Fibroblast of the aortic adventitia (primary cell): ENCODE measurements at places on chromosomes 11 and 22.

- DNase-seq = no peak
Measured at GRCh38 chr22:22811016-22812009, 76.3 kb upstream of the IGLL5 start.

- no peak for DNase-seq
Measured at GRCh38 chr22:49331223-49331815, 496.4 kb downstream of the BRD1 start.

GRCh38 chr11:128802358-128802981 lies 64.6 kb downstream of the KCNJ1 start:
- DNase-seq = peak; percentile 42

DNA sequence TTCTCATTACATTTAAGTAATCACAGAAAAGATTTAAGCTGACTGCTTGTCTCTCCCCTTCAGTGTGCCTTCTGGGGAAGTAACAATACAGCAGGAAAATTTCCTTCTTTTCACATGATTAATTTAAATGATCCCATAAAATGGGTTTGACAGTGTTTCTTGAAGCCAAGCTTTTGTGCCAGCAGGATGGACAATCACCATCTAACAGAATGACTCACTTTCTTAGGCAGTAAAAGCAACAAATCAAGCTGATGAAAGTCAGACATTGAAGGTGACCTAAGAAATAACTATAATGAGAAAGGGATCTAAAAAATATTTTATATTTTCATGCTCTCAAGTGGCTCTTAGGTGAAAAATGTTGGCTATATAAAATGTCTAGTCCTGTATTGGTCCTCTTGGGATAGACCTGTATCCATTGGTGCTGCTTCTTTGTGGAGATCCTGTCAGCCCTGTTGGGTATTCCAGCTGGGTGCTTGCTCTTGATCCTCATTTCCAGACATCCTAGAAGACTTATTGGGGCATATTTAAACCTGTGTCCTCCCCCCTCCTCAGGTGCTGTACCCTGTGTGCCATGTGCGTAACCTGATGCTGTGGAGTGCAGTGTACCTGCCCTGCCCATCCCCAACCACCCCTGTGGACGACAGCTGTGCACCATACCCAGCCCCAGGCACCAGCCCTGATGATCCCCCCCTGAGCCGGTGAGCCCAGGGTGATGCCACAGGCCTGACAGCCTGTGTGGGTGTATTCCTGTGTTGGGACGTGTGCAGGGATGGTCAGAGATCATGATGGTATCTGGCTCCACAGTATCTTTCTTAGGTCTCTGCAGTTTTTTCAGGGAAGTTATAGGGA lies 62.7 kb upstream of the HORMAD2 start:
- peak; percentile 55 for DNase-seq

DNA sequence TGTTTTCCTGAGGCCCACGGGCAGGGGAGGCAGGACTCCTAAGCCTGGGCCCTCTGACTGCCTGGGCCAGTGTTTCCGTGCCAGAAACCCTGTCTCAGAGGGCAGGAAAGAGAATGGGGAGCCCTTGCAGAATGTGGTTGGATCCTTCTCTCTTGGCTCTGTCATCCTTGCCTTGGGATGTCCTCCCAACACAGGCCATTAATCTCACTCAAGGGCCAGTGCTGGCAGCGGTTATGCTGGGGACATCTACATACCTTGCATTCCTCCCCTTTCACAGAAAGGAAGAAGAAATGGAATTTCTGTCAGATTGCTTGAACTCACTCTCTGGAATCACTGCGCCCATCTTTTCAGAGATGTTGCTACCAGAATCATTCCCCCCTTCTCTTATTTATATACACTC lies 296.9 kb downstream of the KIRREL3 start:
- no peak for DNase-seq

- DNase-seq = no peak
Measured at GRCh38 chr11:15864026-15864805, 492.1 kb downstream of the SOX6 start.

- peak; percentile 20 for DNase-seq
Measured at GRCh38 chr11:112364962-112365481, 104.4 kb upstream of the PLET1 start.

GRCh38 chr11:72646024-72646423 lies 28.2 kb downstream of the PDE2A start:
- no peak for DNase-seq

DNA sequence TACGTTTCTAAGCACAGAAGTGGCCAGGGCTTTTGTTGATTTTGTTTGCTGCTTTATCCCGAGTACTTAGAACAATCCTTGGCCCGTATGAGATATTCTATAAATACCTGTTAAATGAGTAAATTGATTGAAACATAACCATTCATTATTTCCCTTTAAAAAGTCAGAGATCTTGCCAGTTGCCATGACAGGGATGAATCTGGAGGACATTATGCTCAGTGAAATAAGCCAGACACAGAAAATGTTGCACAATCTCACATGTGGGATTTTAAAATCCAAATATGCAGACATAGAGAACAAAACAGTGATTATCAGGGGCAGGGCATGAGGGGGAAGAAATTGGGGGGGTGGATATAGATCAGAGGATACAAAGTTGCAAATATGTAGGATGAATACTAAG lies 1240.1 kb downstream of the LRRC4C start:
- no peak for DNase-seq

DNA sequence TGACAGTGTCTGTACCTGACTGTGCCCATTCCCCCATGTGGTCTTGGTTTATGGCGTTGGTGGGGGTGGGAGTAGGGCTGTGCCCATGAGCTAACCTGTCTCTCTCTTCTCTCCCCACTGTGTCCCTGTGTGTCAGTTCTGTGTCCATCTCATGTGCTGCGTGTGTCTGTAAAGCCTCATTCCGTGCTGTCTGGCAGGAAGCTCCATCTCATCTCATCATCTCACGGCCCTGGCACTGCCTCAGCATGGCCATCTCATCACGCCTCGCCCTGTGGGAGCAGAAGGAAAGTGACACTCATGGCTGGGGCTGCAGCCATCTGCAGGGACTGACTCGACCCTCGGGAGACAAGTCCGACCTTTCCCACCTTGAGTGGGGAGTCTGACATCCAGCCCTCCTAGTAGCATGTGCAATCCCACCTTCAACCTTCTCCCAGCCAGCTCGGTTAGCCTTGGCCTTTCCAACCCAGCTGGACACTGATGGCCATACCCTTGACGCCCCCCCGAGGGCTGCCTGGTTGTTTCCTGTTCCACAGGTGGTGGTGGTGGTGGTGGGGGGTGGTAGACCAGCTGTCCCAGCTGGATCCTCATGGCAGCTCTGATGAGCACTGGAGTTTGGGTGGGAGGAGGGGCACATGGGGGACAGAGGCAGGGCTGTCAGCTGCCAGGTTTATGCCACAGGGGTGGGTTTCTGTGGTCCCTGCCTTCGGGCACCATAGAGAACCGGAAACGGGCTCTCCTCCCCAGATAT lies 19.0 kb downstream of the MYO18B start:
- DNase-seq = no peak

DNA sequence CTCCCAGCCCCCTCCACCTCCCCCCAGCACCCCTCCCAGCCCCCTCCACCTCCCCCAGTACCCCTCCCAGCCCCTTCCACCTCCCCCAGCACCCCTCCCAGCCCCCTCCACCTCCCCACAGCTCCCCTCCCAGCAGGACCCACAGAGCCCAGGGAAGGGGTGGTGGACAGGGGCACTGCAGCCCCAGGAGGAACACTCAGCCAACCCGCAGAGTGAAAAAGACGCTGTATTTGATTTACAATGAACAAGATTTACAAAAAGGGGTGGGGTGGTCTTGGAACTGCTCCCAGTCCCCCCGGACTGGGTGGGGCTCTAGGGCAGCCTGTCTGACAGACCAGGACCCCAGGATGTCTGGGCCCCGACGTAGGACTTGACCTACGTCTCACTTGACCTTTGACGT lies 4.6 kb upstream of the MAPK11 start:
- DNase-seq = no peak

DNA sequence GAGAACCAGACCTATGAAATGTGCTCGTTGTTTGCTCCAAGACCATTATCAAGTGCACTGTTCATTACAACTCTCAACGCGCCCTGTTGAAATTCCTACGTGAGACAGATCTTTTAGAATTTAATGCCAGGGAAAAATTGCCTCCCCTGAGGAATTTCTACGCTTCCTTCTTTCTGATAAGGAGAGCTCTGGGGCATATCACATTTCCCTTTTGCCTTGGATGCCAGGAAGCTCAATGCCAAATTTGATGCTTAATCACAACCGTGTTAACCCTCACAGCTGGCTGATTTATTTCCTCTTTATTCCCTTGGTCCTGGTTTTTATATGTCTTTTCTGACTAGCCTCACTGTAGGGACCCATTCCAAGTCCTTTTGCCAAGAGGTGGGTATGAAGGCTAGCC lies 109.4 kb downstream of the MICAL2 start:
- peak; percentile 98 for DNase-seq

GRCh38 chr11:10725114-10725906 lies 25.7 kb upstream of the CTR9 start:
- peak; percentile 73 for DNase-seq

DNA sequence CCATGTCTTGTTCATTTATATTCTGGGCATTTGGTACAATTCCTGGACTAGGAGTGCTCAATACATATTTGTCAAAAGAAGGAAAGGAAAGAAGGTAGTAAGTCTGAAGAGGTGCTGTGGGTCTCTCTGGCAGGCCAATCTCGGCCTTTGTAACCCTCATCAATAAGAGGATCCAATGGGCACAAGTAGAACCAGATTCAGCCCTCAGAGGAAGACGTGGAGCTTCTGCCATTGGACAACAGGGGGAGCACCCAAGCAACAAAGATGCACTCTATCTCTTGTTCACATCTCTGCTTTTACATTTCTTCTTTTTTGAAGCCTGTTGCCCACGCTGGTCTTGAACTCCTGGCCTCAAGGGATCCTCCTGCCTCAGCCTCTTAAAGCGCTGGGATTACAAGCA lies 2.2 kb upstream of the VPS11 start:
- peak; percentile 36 for DNase-seq

- no peak for DNase-seq
Measured at GRCh38 chr22:48416396-48417224, 1411.1 kb downstream of the BRD1 start.

- DNase-seq = no peak
Measured at GRCh38 chr11:77202941-77203900, 75.2 kb downstream of the MYO7A start.

DNA sequence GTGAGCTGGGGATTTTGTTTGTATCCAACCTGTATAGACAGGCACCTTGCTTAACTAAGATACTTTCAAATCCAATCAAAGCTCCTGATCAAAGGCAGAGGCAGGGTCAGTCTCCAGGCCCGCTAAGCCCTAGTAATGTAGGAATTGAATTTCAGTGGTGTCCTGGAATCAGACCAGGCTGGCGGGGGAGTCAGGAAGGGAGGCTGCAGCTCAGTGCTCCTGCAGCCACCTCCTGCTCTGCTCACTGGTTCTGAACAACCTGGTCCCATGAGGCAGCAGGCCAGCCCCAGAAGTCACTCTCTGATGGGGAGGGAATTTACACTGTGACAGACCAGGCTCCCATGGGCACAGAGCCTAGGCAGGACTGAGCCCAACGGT lies 38.5 kb upstream of the GALNT18 start:
- DNase-seq = no peak

DNA sequence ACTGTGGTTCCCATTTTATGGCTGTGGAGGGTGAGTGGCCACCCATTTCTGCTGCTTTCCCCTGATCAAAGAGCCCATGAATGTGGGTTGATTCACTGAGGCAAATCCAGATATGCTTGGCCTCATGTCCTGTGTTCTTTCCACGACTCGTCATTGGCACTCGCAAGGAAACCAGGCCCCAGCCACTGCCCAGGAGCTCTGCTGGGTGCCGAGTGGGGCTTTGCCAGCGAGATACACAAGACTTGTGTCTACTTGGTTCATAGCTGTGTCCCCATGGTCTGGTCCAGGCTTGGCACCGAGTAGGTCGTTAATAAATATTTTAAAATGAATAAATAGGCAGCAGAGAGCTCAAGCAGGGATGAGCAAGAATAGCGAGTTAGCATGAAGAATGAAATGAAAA lies 1291.5 kb downstream of the TBC1D22A start:
- no peak for DNase-seq

DNA sequence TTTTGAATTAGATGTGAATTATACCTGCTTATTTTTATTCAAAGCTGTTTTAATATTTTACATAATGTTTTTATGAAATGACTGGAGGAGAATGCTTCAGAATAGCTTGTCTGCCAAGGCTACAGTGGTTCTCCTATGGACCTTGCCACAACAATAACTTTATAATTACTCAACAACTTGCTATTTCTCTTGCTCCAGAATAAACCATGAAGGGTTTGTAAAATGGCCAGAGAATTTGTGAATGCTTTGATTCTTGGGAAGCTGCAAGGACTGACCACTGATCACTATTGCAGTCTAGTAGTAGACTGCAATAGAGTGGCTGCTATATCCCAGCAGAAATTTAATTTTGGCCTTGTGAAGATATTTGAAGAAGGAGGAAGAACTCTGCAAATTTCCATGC lies 199.7 kb downstream of the FAT3 start:
- no peak for DNase-seq

- no peak for DNase-seq
Measured at GRCh38 chr22:49505337-49506009, 322.2 kb downstream of the BRD1 start.

- peak; percentile 70 for DNase-seq
Measured at GRCh38 chr11:111148953-111149352, 96.6 kb upstream of the POU2AF2 start.

GRCh38 chr11:82767123-82767522 lies 33.5 kb upstream of the FAM181B start:
- no peak for DNase-seq

GRCh38 chr22:39359659-39360195 lies 9.9 kb downstream of the SYNGR1 start:
- no peak for DNase-seq

- DNase-seq = no peak
Measured at GRCh38 chr22:39232246-39232645, 12.5 kb downstream of the PDGFB start.

- peak; percentile 16 for DNase-seq
Measured at GRCh38 chr11:69284081-69284511, 9.9 kb upstream of the MYEOV start.

DNA sequence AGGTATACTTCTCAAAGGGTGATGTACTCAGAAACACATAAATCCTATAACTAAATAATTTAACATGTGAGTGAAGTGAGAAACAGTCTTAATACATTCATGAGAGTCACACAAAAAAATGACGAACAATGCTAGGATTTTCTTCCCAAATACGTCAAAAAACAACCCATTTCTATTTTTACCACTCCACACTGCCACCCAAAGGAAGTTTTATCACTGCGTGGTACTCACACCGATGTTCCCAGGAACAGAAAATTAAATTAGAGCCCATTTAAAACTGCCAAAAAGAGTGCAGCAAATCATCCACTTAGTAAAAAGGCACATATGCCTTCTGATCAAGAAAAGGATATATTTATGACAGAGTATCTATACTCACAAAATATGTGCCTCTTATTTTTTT lies 710.9 kb upstream of the FAT3 start:
- no peak for DNase-seq

DNA sequence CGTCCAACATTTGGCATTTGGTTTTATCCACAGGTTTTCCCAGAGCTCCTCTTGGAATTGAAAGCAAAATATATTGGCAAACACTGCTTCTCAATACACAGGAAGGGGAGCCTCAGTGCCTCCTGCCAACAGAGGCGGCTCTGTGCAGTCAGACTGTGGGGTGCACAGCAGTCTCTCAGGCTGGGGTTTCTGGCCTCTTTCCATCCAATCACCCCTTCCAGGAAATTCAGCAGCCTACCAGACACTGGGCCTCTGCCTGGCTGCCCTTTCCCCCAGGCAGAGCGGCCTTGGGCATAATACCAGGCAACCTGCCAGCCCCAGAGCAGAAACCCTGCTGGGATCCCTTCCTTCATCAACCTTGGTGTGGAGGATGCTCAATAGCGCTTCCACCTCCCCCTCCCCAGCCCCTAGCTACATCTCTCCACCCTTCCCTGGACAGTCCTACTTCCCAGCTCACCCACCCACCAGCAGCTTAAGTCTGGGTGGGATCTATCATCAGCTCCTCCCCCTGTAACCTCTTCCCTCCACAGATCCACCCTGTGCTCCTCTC lies 17.8 kb upstream of the RAPSN start:
- DNase-seq = peak; percentile 65
